SHP77 (cell line): ENCODE measurements at places on chromosomes 11 and 22.

DNA sequence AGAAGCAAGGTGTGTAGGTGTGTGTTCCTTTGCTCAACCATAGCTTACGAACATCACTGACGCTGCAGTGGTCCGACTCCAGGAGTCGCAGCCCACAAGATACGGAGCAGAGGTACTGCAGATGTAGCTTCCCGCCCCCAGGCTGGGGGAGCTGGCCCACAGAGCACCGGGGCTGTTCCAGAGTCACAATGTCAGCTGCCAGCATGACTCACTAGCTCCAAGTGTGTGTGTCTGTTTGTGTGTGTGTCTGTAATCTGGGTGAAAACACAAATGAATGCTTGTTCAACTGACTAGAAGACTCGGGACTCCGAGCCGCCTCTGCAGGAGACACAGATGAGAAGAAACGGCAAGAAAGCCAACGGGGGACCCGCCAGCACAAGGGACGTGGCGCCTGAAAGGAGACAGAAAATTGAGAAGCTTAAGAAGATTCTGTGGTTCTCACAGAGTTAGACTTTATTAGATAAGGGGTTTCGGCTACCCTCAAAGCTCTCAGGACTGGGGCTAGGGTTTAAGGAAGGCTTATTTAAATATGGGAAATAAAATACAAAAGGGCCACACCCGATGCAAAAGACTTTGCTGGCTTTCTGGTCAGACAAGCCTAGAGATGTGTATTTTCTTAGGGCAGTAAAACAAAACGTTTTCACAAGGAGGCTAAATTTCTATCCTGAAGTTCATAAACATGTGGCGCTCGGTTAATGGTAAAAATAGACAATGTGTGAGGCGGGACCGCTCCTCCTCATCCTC, 10.7 kb downstream of the VSIG10L2 start:
- DNase-seq: no peak

DNA sequence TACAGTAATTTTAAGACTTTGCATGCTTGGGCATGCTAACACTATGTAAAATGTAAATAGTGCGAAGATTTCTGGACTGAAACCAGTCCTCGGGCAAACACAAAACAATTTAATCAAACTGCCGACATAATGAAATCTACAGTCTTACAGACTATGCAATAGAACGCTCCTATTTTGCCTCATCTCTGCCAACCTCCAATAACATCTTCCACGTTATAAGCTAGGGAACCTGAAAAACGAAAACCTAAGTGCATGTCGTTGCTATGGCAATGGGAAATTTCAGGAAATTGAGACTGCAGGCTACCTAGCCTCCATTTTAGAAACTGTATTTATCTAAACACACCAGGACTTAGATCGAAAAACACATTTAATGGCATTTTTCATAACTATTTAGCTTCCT, 1.1 kb downstream of the CSTF3 start:
- no peak for DNase-seq

GRCh38 chr22:45904236-45904635, 72.7 kb downstream of the WNT7B start:
- no peak for DNase-seq

GRCh38 chr11:5973530-5973929, 5.2 kb upstream of the OR56A5 start:
- DNase-seq: no peak

GRCh38 chr22:44309137-44309536, 3.6 kb downstream of the SHISAL1 start:
- DNase-seq: no peak
